NCI-H774 (cell line): ENCODE measurements at places on chromosomes 3 and 15.

- DNase-seq, result no peak
These were observed 82.0 kb upstream of the ATP11B start for GRCh38 chr3:182711261-182711683.

GRCh38 chr3:150293401-150294001 lies 114.6 kb upstream of the TSC22D2 start:
- no peak for DNase-seq

- peak; percentile 69 for DNase-seq
These were observed 83.0 kb upstream of the KCNAB1 start for GRCh38 chr3:156037356-156037755.

GRCh38 chr15:40937762-40938535 lies 8.8 kb downstream of the DLL4 start:
- DNase-seq, result no peak

DNA sequence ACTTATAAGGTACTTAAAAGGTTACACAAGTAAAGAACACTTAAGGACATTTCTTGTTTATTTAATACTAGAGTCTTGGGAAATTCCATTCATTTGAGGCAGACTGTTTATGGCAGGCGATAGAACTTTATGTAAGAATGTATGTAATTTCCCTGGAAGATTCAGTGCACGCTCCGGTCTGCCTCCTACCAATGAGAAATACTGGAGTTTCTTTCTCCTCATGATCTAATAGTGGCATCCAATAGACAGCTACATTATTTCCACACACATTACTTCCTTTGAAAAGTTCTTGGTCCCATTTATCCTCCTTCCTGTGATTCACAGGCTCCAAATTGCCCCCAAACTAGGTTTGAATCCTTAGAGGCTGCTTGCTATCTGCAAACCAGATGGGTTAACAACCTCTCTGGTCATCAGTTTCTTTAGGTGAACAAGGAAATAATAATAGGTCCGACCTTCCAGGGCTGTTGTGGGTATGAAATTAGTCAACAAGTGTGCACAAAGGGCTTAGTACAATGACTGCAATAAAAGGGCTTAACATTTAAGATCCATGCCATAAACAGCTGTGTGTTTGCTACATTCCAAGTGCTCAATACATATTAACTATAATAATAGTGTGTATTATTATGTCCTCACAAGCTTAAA lies 30.7 kb downstream of the EIF4E3 start:
- DNase-seq, result no peak

DNA sequence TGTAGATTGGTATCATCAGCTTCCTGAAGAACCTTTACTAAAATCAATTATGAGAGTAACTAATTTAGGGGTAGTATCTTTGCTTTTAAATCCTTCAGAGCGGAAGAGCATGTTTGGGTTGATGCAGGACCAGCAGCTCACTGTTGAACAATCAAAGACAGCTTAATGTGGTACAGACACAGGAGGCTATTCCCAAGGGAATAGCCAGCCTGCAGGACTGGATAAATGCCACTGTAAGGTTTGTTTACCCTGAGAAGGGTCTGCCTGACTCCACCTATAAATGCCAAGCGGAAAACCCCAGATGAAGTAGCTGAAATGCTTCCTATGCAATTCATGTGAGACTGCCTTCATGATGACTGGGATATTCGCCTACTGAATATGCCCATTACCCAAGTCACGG lies 16.0 kb upstream of the STAC start:
- DNase-seq, result no peak

DNA sequence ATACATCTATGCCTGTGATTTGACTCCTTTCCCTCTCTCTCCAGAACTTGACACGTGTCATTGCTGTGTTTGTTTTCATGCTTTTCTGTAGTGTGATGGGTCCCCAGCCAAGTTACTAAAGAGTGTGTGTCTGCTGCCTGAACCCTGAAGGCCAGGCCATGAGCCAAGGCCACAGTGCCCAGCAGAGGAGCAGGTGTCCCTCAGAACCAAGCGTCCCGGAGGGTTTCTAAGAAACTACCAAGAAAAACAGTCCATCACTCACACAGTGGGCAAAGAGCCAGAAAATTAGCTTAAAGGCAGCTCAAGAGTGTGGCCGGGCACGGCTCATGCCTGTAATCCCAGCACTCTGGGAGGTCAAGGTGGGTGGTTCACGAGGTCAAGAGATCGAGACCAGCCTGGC lies 35.2 kb downstream of the FBXO45 start:
- no peak for DNase-seq

- DNase-seq, result peak; percentile 22
These were observed 70.7 kb downstream of the TOP2B start for GRCh38 chr3:25594007-25594502.

- DNase-seq, result no peak
These were observed 294.2 kb upstream of the COL8A1 start for GRCh38 chr3:99344216-99344615.

DNA sequence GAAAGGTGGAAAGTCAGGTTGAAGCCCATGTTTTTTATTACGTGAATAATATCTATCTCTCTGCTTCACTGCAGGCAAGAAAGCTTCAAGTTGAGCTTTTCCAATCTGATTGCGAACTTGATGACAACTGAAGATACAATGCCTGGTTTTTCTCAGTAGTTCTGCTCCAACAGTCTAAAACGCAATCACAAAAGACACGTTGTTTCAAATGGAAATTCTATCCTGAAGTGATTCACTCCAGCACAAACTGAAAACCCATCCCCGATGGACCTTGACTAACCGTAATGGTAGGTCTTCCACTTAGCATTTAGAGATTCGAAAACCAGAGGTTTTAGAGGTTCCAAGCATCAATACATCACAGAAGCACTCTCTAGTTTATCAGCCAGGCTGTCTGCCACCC lies 10.6 kb downstream of the B4GALT4 start:
- DNase-seq, result no peak

- DNase-seq, result no peak
These were observed 2.2 kb upstream of the KY start for GRCh38 chr3:134652886-134653630.

DNA sequence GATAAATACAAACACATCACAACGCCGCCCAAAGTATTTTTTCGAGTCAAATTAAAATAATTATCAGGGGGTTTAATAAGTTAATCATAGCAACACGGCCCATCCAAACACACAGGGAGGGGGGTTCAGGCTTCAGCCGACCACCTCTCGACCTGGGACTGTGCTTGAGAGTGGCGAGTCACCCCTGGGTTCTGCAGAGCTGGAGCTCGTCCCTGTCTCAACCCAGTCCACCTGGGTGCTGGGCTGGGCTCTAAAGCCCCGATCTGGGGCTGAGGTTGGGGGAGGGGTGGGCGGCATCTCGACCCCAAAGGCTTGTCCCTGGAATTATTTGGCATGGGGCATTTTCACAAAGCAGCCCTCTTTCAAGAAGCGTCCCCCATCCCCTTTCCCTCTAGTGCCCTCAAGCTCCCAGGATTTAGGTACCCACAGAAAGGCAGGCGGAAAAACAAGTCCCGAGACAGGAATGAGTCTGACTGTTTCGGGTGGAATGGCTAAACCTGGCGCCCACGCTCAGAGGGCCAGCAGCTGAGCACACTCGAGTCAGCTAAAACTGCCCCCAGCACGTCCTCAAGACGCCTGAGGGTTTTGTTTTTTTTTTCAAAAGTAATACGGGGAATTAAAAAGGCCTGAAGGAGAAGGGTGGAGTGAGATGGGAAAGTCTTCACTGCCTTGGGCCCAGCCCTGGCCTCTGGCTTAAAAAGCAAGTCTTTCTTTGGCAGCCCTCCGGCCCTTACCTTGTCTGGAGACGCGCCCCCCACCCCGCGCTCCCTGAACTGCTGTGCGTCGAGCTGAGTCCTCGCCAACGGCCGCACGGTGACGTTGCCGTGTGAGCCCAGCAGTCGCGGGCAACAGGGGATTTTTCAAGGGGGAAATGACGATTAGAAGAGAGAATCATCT lies 32.5 kb downstream of the NR2F2 start:
- DNase-seq, result no peak

- no peak for DNase-seq
These were observed 184.9 kb downstream of the FAM43A start for GRCh38 chr3:194870394-194871110.
